T-helper 22 cell (primary cell): ENCODE measurements at places on chromosomes 1 and 21.

DNA sequence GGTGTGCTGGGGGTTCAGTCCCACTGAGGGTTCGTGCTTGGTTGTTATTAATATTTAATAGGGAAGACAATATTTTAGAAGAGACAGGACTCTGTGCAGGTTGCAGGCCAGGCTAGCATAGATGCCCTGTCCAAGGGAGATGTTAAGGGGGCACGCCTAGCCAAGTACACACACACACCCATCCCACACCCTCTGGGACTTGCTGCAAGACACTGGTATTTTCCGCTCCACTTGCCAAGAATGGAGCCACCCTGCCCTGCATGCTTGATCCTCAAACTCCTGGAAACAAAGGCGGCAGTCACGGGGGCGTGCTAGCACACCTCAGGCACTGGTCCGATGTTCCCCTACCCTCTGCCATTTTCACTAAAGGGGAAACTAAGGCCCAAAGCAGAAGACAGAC, 99.1 kb downstream of the MRPL37 start:
- DNase-seq, result no peak

DNA sequence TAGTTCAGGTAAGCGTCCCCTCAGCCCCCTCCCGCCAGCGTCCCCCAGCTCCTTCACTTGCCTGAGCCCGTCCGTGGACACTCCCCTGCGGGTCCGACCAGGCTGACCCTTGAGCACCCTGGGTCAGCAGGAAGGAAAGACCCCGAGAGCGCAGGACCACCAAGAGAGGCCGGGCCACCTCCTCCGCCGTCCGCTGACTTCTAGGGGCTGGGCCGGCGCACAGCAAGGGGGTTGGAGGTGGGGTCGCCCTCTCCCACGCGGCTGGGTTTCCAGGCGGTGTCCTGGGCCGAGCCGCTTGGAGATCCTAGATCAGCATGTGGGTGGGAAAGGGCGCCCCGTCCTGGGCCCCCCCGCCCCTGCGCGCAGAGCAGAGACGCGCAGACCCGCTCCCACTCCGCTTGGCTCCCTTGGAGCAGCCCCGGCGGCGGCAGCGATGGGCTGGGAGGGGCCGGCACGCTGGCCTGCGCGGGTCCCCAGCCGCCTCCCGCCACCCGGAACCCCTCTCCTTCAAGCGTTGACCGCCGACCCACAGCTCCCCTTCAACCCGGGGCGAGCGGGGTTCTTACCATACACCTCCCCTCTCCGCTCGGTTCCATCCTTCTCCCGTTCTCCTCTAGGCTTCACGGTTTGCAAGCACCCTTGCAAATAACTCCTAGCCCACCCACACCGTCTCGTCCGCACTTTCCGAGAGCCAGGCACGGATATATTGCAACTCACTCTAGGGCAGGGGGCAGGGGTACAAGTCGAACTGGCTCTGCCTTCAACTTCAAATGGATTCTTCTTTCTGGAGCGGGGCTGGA, 7.5 kb downstream of the KNCN start:
- no peak for DNase-seq

DNA sequence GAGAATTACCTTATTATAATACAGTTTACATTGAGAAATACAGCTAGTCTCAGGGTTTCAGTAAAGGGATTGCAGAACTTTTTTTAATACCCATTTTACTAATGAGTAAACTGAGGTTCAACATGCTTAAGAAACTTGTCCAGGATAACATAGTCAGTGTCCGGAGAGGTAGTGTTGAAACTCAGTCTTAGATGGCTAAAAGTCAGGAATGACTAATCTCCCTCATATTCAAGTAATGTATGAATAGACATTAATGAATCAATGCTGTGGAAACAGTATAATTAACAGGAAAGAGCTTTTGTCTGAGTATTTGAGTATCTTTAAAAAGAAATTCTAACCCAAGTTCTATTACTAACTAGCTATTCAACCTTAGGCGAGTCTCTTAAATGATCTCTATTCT, 397.6 kb downstream of the PLA2G4A start:
- no peak for DNase-seq

DNA sequence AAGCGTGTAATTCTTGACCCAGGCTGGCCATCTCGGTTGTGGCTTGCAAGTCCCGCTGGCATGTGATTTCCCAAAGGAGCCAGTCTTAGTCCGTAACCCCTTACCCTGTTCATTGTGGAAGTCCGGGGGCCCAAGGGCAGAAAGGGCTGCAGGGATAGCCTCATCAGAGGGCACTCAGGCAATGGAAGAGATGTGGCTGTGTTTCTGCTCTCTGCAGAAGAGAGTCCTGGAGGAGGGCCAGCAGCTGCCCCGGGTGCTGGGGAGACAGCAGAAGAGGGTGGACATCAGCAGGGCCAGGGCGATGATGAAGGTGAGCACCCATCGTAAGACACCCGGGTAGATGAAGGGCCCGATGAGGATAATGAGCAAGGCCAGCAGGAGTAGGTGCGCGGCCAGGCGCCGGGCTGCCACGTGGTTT, 830 bp downstream of the RNF186 start:
- DNase-seq, result no peak

- no peak for DNase-seq
Measured at GRCh38 chr1:55588309-55588708, 373.1 kb upstream of the USP24 start.
